Stimulated activated CD8-positive, alpha-beta memory T cell treated with anti-CD3 and anti-CD28 coated beads, Interleukin-12 subunit alpha, Interleukin-12 subunit beta, amount 100 ng/mL, for 4 hours (primary cell): ENCODE measurements at places on chromosomes 1 and 21.

DNA sequence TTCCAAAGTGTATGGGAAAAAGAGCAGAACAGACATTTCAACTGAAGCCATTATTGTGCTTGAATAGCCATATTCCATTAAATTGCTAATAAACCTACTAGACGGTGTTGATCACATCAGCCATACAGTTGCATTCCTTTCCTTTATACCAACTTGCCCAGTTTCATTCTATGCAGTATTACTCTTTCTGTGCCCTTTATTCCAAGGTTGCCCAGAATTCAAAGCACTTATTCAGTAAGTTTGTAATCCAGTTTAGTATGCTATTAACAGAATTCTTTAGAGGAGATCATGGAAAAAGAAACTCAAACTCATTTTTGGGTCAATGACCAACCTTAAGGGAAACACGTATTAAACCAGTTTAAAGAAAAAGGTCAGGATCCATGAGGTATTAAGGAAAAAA is 89.5 kb downstream of the DDAH1 start:
- no peak for DNase-seq

- DNase-seq = no peak
Observed at GRCh38 chr1:8563944-8564537, 246.1 kb downstream of the SLC45A1 start.

DNA sequence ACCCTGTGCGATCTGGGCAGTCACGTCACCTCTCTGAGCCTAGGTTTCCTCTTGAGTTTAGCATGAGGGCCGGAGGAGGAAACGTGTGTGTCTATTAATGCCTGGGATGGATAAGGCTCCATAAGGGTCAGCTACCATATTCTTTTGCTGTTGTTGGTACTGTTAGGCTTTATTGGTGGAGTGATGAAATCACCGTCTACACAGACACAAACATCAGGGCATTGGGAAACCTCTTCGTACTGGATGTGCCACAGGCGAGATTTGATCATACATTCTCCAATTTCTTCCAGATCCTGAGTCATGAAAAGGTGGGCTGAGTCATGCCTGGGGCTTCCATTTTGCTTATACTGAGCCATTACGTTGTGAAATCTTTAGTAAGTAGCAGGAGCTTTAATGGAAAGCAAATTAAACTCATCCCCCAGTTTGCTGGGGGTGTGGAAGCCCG is 24.9 kb upstream of the GRHL3 start:
- DNase-seq = no peak

GRCh38 chr1:9596415-9597123 is 7.9 kb downstream of the TMEM201 start:
- DNase-seq = no peak

- DNase-seq = no peak
Observed at GRCh38 chr1:202834771-202835547, 24.2 kb downstream of the PCAT6 start.

GRCh38 chr1:34842952-34843371 is 16.6 kb downstream of the SMIM12 start:
- no peak for DNase-seq

- DNase-seq = no peak
Observed at GRCh38 chr1:172085317-172085716, 244.0 kb downstream of the DNM3 start.

DNA sequence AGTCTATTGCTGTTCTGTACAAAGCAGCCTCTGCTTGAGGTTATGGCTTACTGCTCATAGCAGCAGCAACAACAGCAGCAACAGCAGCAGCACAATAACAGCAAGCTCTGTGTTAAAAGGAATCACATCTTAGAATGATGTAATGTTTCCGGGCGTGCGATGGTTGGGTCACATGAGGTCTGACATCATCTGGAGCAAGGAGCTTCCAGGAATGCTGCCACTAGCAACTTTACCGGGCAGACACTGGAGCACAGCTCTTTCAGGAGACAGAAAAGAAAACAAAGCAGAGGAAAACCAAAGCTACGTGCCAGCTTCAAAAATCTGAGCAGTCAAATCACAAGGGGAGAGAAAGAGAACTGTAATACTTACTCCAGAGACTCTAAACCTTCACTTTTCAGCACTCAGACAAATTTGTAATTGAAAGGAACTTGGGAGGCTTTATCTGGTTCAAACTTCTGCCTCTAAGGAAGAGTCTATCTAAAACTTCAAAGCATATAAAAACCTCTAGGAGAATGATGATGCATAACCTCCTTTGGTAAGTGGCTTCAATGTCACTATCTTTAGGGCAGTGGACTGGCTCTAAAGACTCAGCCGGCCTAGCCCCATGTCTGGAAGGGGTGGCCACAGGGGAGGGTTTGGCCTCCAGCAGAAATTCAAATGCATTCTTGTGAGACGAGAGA is 28.3 kb upstream of the RAB3GAP2 start:
- no peak for DNase-seq

GRCh38 chr1:97013941-97014340 is 292.4 kb downstream of the PTBP2 start:
- DNase-seq = no peak

DNA sequence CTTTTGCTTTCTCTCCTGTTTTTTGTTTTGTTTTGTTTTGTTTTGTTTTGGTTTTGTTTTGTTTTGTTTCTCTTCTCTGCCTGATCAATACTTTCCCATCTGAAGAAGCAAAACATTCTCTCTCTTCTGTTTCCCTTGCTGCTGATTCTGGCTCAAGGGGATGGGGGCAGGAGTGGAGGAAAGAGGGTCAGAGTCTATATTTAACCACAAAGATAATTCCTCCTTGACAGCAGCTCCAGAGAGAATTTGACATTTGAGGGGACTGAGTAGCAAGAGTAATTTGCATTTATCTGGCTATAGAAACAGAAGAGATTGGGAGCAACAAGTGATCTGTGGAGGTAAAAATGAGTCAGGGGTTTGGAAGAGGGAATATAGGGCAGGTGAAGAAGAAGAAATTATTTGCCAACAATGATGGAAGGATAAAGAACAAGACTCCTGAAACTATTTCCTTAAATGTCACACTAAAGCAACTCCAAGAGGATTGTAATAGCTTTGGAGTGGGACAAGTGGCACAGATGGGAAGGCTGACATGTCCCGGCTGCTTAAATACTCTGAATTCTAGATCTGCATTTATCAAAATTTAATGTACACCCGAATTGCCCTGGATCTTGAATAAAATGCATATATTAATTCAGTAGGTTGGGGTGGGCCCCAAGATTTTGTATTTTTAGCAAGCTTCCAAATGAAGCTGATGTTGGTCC is 349.3 kb upstream of the PLXNA2 start:
- no peak for DNase-seq

DNA sequence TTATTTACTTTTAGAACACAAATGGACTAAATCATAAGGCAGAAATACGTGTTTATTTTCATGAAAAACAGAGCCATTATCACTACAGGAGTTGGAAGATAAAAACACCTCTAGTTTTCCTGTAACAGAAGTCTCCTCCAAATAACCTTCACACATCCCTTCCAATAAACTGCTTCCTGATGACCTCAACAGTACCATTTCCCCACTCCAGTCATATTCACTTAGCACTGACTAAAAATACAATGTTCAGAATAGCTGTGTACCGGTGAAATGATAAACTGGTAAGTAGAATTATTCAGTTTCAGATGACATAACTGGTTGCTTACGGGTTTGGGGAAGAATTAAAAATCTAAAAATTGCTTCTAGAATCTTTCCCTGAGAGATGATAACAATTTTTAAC is 137.9 kb downstream of the DENND1B start:
- no peak for DNase-seq

GRCh38 chr1:29384496-29385015 is 148.2 kb downstream of the PTPRU start:
- DNase-seq = no peak

- DNase-seq = no peak
Observed at GRCh38 chr21:14479241-14479786, 66.8 kb downstream of the SAMSN1 start.

- DNase-seq = no peak
Observed at GRCh38 chr21:29958551-29958950, 18.8 kb upstream of the GRIK1 start.

- no peak for DNase-seq
Observed at GRCh38 chr1:230907472-230908205, 39.3 kb upstream of the C1orf198 start.

DNA sequence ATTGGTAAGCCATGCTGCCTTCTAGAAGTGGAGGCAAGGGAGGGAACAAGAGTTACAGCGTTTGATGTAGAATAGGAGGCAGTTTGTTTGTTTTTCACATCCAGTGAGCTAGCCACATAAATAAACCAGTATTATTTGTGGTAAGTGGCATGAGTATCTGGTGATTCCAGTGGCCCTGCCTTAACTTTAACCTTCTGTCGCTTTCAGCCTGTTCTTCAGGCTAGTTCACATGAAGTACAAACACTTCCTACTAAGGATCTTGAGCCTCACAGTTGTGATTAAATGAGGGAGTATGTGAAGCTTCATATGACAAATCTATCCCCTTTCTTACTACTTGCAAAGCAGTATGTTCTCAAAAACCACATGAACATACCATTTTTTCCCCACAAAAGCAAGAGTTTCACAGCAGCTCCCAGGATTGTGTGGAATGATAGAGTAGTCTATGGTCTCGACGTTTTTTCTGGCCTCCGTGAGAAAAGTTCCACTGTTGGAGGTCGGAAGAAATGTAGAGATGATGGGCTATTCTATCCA is 59.5 kb downstream of the PHACTR4 start:
- no peak for DNase-seq

DNA sequence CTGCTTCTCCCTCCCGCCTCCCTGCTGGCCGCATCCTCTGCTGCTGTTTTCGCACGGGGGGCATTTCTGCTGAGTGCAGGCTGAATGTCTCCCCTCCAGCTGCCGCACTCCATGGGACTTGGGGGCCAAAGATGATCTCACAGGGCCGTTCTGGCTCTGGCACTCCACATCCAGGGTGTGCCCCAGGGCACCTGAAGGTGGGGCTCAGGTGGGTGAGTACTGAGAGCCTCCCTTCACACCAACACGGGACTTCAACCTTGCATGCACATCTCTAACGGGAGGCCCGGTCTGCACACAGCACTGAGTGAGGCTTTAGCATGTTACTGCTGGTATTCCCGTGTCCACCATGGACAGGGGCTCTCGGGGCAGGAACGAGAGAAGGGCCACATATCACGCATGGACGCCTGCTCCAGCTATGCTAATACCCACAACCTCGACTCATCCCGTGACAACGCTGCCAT is 88.9 kb downstream of the DMRTB1 start:
- DNase-seq = no peak

DNA sequence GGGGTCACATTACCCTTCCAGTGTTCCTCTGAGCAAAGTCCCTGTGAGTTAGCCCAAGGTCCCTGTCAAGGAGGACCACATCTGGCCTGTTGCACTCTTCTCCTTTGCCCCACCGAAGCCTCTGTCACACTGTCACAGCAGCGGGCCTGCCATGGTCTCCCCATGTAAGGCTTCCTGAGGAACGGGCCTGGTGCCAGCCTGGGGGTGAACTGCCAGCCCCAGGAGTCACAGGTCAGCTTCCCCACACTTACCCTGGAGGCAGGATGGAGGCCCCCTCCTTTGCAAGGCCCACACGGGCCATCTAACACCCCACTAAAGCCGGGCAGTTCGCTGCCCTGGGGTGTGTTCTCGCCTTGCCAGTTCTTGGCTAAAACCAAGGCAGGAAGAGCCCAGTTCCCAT is 14.1 kb downstream of the TNFRSF1B start:
- no peak for DNase-seq

- no peak for DNase-seq
Observed at GRCh38 chr1:2212532-2213491, 15.3 kb upstream of the SKI start.

DNA sequence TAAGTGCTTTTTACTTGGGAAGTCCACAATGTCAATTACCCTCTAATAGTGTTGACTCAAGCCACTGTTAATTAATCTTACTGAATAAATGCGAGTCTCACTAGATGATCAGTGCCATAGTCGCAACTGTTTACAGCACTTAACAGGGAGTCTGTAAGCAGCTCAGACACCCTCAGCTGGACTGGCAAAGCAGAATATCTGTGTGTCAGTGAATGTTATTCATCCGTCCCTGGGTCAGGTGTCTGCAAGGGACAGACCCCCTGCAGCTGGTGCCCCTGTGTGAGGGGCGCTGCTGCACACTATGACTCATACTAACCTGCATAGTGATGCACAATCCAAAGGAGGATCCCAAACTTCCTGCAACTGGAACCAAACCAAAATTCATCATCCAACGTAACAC is 306.5 kb downstream of the HHIPL2 start:
- no peak for DNase-seq

DNA sequence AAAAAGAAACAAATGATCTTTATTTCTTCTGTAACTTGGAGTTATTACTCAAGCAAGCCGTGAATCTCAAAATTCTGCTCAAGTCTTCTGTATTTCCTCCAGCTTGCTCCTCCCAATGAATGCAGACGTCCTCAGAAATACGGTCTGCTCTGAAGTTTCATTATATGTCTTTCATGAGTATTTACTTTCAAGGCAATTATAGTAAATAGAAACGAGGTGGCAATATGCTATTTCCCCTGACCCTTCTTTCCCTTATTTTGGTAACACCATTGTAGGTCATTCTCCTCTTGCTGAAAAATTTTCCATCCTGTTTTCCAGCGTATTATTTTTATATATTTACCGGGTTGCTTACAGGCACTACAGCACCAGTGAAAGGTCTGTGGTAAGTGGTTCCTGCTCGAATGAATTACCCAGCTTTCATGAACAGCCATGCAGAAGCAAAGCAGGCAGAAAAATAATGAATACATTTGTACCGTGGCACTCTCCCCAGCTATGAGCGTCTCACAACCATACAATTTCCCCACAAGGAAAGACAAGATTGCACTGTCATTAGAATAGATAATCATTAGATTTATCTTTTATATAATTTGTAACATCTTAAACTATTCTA is 350.9 kb upstream of the PKN2 start:
- DNase-seq = no peak

DNA sequence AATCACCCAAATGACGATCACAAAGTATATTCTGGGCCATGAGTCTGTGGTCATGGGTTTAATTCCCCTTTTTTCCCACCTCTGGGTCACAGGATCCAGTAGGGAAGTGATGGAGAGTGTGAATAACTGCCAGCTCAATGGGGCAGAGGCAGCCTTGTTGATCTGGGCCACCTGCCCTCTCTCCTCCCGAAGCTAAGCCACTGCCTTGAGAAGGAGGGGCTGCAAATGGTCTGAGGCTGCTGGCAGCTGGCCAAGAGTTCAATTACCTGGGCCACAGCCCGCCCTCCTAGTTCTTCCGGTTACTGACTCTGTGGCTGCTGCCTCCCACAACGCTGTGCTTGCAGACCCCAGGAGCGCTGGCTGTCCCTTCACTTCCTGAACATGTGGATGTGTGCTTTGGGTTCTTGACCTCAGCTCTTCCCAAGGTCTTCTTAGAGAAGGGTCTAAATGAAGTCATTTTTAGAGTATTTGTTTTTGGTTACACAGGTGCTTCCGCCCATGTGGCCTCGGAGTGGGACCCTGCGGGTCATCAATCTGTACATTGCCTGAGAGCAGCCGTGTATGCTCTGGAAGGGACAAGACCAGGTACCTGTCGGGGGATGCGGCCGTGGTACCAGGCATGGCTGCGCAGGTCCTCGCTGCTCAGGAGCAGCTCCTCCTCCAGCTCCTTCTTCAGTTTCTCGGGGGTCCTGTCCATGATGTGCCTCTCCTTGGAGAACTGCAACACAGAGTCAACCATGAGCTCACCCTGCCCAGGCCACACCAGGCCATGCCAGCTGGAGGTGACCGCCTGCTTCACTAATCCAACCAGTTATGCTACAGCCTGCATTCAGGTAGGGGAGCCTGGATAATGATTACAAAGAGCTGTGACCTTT is 89.7 kb downstream of the BCAR3 start:
- DNase-seq = no peak

GRCh38 chr21:41319273-41319672 is 2.7 kb downstream of the FAM3B start:
- no peak for DNase-seq

GRCh38 chr1:53348486-53349368 is 20.9 kb upstream of the LRP8 start:
- DNase-seq = no peak

- DNase-seq = peak; percentile 93
Observed at GRCh38 chr1:44739307-44740178, at the start of gene KIF2C. Gene KIF2C (plus strand): TSS chr1:44739837. CDS start chr1:44739933, 96 bp downstream.
